ENCODE measurements at places on chromosomes 5 and 9.

GRCh38 chr5:119063579-119064379, 7.1 kb upstream of the DMXL1 start:
- no peak for DNase-seq

DNA sequence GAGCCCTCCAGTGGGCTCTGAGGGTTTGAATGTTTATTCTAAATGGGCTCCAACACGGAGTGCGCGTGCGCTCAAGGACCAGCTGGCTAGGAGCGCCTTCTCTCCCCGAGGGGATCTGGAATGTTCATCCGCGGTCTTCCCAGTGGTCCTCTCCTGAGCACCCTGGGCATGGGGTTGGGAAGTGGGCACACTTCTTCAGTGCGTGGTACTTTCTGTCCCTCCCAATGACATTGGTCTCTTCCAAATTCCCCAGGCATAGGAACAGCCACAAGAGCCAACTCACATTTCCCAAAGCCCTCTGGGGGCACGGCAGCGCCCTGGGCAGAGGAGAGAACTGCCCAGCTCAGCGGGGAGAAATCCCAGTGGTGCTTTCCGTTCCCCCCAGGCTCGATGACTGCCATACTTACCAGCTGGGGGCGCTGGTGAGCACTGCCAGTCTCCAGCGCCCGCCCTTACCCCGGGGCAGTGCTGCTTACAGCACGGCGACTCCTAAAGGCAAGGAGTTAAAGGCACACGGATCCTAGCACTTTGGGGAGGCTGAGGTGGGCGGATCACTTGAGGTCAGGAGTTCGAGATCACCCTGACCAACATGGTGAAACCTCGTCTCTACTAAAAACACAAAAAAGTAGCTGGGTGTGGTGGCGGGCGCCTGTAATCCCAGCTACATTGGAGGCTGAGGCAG, 29.9 kb upstream of the OBP2B start:
- DNase-seq, result no peak

- DNase-seq, result no peak
These were observed 219.2 kb downstream of the MEF2C start for GRCh38 chr5:88663793-88664216.

DNA sequence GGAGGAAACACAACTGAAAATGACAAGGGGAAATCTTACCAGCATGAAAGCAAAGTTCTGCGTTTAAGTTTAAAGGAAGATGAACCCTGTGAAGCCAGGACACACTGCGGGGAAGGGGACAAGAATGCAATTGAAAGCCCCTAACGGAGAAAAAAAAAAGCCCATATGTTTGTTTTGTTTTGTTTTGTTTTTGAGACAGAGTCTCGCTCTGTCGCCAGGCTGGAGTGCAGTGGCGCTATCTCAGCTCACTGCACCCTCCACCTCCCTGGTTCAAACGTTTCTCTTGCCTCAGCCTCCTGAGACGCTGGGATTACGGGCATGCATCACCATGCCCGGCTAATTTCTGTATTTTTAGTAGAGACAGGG, 2.9 kb downstream of the STK10 start:
- DNase-seq, result no peak

- no peak for DNase-seq
These were observed 190.8 kb downstream of the MEF2C start for GRCh38 chr5:88691945-88692868.

DNA sequence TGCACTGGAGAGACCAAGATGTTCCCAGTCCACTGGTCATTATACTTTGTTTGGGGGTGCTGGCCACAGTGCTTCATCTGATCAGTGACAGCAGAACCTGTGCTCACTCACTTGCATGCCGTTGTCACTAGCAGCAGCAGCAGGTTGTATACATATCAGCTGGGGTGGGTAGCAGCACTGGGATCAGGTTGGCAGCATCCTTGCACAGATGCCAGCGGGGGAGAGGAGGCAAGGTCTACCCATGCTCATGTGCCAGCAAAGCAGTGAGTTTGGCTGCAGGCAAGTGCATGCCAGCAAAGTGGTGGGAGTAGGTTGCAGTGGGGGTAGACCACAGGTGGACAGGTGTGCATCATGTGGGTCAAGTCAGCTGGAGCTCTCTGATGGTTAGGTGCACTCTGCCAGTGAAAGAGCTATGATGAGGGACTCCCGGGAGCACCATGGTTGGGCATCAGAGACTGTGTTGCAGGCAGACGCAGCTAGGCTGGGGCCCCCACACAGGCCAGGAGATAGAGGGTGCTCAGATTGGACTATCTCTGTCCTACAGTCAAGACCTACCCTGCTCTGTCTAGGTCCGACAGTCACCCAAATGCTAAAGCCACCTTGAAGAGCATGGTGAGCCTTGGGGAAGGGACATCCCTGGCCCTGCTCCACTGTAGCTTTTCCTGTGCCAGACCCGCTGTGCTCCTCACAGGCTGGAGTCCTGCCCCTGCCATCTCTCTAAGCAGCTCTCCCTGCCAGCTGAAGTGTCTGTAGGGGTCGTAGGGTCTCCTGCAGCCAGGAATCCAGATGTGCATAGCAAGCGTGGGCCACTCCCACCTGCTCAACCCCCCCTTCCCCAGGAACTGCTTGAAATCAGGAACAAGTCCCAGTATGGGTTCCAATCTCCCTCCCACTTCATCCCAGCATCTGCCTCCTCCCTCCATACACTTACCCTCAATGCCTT, 119.8 kb downstream of the RNF180 start:
- no peak for DNase-seq

DNA sequence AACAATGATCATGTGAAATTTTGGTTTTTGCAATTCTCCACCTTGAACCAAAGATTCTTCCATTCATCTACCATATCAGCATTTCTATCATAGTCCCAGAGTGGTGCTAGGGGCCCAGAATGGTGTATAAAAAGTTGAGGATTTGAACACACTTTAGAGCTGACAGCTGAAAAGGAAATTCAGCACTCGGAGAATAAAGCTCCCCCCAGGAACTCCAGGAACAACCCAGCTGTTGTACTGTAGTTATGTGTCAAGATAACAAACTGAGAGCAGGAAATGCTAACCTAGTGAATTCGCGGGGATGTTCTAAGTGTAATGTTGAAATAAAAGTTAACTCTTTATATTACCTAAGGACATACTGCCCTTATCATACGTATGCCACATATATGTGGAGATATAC, 216.7 kb downstream of the NFIB start:
- no peak for DNase-seq

DNA sequence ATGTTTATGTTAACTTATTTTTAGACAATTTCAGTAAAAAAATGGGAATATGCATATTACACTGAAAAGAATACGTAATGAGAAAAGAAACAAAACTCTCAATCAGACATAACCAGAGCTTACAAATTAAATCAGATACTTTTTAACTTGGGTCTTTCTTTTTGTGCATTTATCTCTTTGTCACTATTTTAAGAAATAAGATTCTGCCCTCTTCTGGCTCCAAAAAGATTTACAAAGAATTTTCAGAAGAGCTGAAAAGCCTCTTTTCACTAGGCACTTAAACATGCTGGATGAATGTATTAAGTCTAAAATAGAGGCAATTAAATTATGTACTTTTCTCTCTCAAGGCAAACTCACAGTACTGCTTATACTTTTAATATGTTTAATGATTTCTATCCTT, 55.5 kb downstream of the CEP120 start:
- DNase-seq, result no peak

DNA sequence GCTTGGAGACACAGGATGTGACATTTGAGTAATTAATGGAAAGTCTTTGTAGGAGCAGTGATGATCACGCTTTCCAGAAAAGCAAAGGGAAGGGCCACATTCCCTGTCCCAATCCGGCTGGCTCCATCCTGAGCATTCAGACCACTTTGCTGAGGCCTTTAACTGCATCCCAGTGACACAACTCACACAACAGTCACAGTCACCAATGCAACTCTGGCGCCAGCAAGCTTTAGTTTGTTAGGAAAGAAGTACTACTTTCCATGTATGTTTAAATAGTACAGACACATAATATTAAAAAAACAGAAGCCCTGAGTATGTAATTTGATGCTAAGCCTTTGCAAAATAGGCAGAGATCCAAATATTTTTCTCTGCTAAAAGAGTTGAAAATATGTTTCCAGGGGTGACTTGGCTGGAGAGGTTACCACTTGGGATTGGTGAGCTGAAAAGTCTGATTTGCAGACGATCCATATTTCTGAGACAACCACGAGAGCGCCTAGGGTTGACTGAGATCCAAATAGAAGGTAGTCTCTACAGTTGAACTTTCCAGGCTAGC, 31.7 kb upstream of the GAS1 start:
- DNase-seq, result no peak

- peak; percentile 19 for DNase-seq
These were observed 32.5 kb downstream of the LEAP2 start for GRCh38 chr5:132905938-132906337.

- DNase-seq, result no peak
These were observed 323.8 kb upstream of the WWC1 start for GRCh38 chr5:167967494-167968177.

DNA sequence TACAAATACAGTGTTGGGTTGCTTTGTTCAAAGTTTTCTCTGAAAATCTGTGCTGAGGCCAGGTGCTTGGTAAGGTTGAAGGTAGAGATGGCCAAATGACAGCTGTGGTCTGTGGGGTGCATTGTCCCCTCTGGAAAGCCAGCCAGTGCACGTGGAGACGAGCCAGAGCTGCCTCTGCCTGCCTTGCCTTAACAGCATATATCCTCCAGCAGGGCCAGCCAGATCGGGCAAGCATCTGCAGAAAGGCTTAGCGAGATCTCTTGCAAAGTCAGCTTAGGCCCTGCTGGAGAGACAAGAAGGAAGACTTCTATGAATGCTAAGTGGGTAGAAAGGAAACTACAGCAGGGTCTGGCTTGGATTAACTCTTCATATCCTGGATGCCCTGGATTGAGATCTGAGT, 49.5 kb downstream of the GRIA1 start:
- DNase-seq, result no peak

- no peak for DNase-seq
These were observed 11.9 kb upstream of the COL15A1 start for GRCh38 chr9:98931600-98932389.

GRCh38 chr5:172951371-172952033, 7.7 kb upstream of the RPL26L1 start:
- no peak for DNase-seq

DNA sequence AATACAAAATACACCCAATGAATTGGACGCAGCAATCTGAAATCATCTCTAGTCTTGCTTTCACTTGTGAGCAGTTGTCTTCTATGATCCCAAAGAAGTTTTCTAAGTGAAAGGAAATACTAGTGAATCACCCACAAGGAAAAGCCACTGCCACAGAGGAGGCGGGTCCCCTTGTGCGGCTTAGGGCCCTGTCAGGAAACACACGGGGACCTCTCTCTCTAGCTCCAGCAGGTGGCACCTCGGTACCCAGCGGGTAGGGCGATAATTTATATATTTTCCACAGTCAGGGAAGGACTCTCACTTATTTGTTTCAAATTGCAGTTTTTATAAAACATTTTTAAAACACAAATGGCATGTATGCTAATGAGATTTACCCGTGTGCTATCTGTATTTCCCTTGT, 417.1 kb downstream of the KDM4C start:
- no peak for DNase-seq

DNA sequence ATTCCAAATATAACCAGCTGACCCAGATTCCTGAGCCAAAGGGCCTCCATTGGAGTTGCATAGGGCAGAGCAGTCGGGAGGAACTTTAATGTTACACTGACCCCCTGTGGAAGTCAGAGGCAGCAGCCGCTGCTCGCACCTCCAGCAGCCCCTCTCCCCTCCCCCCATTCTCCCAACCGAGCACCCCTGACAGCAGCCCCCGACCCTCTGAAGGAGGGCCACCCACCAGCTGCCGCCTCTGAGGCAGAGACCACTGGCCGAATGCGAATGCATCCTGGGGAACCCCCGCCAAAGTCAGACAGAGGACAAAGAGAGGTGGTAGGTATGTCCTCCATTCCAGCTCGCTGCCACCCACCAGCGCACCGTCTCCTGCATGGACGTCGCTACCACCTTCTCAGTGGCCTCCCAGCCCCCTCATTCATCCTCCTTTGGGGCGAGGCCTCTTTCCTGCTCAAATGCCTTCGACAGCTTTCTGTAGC, 231.0 kb downstream of the CDK5RAP2 start:
- peak; percentile 54 for DNase-seq

- no peak for DNase-seq
These were observed 594.3 kb upstream of the KLF4 start for GRCh38 chr9:108083796-108084352.

GRCh38 chr5:150671509-150672236, 10.6 kb downstream of the MYOZ3 start:
- DNase-seq, result no peak

- no peak for DNase-seq
These were observed 70.4 kb downstream of the NFIB start for GRCh38 chr9:14243514-14244042.

- peak; percentile 20 for DNase-seq
These were observed 681.5 kb upstream of the ACO1 start for GRCh38 chr9:31702957-31703356.

- DNase-seq, result no peak
These were observed 2.4 kb downstream of the DCAF12 start for GRCh38 chr9:34124099-34124498.
